Stimulated activated CD4-positive, alpha-beta T cell treated with anti-CD3 and anti-CD28 coated beads, Interleukin-15, amount 100 ng/mL, for 1 hour (primary cell): ENCODE measurements at places on chromosomes 7 and 10.

DNA sequence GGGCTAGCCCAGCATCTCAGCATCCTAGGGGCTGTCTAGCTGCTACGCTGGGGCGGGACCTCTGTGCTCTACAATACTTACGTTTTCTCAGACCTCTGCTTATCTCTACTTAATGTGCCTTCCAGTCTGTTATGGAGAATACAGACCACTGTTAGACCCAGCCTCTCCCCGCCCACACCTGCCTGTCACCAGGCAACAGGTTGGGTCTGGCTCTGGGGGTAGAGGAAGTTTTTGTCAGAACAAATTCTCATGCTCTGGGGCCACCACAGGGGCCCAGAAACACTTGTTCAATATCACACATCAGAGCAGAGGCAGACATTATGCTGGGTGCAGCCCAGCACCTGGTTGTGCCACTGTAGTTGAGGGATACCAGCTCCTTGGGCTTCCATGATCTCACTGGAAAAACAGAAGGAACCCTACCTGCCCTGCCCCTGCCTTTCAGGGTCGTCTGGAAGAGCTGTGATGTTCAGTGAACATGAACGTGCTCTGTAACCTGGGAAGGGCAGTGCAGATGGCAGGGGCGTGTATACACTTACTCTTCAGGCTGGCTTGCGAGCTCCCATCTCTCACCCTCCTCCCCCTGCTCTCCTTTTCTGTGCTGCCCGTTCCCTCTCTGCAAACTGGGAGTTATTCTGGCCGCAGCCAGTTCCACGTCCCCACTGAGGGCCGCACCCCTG is 135.2 kb upstream of the PODXL start:
- no peak for DNase-seq

GRCh38 chr10:133457100-133457841 is 3.5 kb downstream of the SCART1 start:
- DNase-seq: no peak

DNA sequence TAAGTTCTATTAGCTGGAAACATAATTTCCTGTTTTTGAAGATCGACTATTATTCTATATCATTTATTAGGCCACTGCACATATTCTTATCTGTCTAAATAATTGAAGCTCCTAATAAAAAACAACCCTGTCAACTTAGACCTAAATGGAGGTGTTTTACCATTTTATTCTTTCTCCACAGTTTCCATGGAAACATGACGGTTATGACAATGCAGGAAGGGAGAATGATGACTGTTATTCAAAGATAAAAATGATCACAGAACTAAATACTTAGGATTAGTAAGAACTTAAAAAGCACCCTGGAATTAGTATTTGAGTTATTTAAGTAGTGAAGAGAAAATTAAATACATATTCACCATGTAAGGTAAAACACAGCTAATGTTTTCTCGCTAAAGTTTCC is 119.9 kb upstream of the DKK1 start:
- no peak for DNase-seq

DNA sequence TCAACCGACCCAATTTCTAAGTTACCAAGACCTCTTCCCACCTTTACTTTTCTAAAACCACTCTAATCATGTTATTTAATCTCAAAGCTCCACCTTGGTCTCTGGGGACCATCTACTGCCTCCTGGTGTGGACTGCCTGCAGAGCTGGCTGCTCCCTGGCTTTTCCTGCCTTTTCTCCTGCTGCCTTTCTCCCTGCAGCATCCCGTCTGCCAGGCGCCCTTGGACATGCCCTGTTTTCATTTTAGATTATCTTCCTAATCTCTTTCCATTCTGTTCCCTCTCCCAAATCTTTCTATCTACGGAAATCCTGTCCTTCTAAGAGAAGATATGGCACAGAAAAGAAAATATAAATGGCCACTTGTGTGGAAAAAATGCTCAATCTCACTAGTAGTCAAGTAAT is 23.1 kb downstream of the TCAF1 start:
- DNase-seq: no peak

- DNase-seq: peak; percentile 68
Measured at GRCh38 chr10:110918269-110918642, 724 bp downstream of the BBIP1 start.

DNA sequence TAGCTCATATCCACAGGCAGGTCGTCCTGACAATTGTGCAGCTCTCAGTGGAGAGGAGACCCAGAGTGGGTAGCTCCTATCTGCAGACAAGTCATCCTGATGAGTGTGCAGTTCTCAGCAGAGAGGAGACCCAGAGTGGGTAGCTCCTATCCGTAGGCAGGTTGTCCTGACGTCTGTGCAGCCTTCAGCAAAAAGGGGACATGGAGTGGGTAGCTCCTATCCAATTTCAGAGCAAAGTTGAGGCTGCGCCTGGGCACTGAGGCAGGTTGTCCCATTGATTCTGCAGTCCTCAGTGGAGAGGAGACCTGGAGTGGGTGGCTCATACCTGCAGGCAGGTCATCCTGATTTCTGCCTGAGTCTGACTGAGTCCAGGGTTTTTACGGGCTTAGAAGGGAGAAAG is 111.8 kb downstream of the HPSE2 start:
- DNase-seq: no peak

DNA sequence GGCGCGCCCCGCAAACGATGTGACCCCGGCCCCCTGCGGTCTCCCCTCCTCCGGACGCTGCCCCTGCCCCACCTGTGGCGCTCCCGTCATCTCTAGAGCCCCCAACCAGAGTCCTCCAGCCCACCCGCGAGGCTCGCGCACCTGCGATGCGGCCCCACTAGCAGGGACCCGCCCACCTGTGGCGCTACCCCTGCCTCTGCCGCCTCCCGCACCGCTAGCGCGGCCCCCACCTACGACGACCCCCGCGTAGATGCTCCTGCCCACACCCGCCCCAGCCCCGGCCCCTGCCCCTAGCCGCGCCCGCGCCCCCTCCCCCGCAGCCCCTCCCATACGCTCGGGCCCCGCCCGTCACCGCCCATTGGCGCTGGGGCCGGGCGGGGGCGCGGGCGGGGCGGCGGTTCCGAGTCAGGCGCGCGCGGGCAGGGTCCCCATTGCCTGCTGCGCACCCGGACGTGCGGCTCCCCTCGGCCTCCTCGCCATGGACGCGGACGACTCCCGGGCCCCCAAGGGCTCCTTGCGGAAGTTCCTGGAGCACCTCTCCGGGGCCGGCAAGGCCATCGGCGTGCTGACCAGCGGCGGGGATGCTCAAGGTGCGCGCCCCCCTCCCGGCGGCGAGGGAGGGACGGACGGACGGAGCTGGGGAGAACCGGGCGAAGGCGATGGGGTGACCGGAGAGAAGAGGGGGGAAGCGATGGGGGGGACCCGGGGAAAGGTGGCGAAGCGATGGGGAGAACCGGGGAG is at the start of gene PFKP:
Gene PFKP, plus strand, starts transcription at position 431 of the 741 bp plus-strand sequence. Its CDS starts 48 bp downstream, at position 479.
- DNase-seq: peak; percentile 70

GRCh38 chr10:132320654-132321469 is 11.1 kb upstream of the LRRC27 start:
- no peak for DNase-seq

DNA sequence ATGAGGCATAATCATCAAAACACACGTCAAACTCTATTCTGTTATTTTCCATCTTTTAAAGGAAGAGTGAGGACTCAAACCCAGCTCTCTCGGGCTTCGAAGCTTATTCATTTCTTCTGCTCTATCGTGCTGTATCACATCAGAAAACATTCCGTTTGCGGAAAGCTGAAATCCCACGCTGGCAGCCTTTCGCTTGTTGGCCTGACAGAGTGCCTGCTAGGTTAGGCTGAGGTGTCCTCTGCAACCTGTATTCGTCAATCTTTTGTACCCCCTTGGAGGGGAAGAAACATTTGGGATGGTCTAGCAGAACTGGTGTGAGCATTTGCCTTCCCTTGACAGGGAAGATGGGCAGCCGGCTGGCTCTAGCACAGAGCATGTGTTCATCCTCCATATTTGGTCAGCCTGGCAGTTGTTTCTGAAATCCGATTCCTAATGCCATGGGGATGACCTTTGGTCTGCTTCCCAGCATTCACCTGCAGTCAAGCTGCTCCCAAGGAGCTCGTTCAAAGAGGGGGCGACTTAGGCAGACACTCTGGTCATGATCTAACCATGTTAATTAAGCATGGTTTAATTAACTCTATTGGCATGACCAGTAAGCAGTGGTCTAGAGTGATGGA is 55.2 kb downstream of the TACC2 start:
- DNase-seq: no peak

GRCh38 chr10:22427890-22428571 is 82.7 kb downstream of the SPAG6 start:
- DNase-seq: no peak

DNA sequence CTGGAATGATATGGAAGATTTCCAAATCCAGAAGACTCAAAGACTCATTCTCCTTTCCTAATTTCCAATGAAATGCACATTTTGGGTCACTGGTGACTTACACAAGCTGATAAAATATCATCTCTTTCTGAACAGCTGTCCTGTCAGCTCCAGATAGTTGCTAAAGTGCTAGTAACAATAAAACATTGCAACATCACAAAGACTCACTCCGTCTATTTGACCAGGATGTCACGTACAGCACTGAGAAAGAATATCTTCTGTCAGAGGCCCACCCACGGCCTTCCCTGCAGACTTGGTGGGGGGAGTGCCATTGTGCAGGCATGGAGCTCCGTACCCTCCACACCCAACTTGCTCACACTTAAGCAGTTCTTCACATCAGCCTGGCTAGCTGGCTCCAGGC is 78.9 kb upstream of the EGR2 start:
- DNase-seq: no peak

DNA sequence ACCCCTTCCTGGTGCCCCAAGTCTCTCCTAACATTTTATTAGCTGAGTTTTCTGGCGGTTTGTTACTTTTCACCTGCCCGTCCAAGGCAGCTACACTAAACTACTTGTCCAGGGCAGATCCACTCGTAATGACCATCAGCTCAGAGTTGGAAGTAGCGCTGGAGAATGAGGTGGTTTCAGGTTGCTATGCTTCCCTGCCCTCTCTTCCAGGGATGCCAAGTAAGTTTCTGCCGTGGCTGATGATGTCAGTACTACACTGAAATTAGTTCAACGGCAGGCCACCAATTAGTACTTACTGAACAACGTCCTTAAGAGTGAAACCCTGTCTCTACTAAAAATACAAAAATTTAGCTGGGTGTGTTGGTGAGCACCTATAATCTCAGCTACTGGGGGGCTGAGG is 55.2 kb downstream of the DIP2C start:
- DNase-seq: no peak

GRCh38 chr7:126541406-126541805 is 711.3 kb downstream of the GRM8 start:
- DNase-seq: no peak

DNA sequence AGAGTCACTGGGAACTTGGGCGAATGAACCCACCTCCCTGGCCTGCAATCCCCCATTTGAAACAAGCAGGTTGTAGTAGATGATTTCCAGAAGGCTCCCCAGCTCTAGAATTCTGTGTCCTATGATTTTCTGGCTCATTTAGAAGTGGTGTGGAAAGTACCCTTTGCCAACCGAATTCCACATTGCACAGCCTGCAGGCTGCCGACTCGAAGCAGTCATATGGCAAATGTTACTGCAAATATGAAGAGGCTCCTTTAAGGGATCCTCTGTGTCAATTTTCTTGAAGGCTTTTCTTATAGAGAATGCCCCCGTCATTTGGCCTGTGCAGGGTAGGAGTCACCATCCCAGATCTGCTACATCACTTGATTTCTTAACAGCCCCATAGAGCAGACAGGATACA is 5.6 kb downstream of the PODXL start:
- DNase-seq: no peak

DNA sequence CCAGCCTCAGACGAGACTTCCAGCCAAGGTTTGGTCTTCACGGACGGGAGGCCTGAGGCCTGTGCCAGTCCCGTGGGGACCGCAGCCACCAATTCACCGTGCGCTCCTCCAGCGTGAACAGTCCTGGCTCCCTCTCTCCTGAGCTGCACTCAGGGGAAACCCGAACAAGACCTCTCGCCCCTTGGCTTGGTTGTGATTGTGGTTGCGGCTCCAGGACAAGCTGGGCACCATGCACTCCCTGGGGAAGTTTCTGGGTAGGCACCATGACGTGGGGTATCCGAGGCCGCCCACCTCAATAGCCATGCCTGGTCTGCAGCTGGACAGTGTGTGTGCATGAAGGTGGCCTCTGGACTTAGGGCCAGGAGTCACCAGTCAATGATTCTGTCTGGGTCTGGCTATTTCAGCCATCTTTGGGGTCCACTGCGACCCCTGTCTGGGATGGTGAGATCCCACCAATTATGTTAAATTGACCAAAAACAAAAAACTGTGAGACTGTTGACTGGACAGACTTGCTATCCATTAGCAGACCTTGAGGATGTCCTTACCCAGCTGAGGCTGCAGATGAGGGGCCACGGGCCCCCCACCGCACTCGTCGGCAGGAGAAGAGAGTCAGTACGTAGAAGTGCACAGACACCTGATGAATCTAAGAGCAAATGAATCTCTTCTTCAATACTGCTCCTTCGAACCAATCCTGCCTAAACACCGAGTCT is 33.5 kb upstream of the EN2 start:
- DNase-seq: no peak

DNA sequence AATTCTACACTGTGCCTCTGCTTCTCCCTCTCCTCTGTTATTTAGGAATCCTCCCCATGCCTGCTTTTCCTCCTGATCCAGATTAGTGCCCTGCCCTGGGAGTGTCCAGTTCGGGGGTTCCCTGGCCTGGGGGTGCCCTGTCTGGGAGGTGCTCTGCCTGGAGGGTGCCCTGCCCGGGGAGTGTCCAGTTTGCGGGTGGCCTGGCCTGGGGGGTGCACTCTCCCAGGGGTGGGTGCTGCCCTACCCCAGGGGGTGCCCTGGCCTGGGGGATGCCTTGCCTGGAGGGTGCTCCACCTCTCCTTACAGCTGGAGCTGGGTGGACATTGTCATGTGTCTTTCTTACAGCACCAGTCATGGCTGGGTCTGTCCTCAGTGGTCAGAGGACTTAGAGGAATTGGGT is 20.2 kb downstream of the RAMP3 start:
- no peak for DNase-seq

DNA sequence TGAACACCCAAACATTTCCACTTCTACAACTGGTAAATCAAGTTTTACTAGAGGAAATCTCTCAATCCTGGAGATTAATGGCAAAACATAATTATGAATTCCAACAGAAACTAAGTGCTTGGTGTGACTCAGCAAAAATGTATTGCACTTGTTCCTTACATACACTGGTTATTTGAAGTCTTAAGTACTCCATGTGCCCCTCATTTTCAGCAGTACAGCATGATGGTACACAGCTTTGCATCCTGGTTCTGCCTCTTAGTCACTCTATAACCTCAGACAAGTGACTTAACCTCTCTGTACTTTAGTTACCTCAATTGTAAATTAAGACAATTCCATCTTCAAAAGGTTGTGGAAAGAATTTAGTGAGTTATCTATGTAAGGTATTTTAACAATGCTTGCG is 12.9 kb downstream of the SLC16A12 start:
- DNase-seq: no peak

DNA sequence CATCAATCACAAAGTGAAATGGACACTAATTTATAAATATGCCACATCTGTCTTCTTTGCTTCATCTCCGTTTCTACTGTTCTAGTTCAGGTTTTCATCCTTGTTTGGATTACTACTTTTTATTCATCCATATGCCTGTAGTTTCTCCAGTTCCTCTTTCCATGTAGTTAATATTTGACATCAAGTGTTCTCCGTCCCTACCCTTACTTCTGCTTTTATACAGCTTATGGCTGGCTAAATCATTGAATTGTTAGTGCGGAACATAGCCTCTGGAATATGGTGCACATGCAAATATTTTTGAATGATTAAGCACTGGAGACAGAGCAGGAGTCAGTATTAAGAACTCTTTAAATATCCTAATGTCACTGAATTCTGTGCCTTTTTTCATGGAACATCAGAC is 230.0 kb upstream of the PPP1R3A start:
- DNase-seq: no peak
